ENCODE measurements at places on chromosomes 7 and 10. TPM values are rescaled to one million over a fixed set of nuclear protein-coding genes. Genes with fewer than 3 reads are reported as not detected.

DNA sequence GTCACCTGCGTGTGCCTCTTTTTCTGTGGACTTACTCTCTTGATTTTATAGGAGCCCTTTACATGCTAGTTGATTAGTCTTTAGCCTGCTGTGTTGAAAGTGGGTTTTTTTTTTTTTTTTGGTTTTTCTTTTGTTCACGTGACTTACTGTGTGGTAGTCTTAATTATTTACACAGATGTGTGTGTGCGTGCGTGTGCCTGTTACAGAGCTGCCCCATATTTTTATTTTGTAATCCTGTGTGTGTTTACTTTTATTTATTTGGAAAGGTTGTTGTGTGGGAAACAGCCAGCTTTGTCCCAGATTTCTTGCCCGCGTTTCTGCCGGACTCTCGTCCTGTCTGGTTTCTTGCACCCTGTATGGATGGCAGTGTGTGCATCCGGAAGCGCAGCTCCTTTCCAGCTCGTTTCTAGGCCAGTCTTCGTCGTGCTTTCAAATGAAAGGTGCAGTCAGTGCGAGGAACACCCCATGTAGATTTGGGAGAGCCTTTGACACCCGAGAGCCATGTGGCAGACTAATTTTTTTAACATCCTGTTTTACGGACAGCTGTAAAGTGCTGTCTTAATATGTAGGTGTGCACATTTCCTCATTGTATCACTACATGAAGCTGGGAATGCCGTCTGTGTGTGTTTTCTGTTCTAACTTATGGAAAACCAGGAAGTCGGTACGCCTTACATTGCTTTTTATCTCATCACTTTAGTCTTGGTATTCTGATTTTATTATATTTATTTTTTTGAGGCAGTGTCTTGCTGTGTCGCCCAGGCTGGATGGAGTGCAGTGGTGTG, 55.6 kb downstream of the DNAJB6 start:
- H3K27me3 ChIP-seq, result no peaks in the 10 kb centered on the region
- DNase-seq, result no peak
- H3K36me3 ChIP-seq, result peaks cover 46% of the 10 kb centered on the region
- no peak overlapping the region for H3K27ac ChIP-seq
- H3K4me1 ChIP-seq, result peaks cover 31% of the 10 kb centered on the region

- H3K27ac ChIP-seq, result no peak overlapping the region
- H3K36me3 ChIP-seq, result no peaks in the 10 kb centered on the region
- H3K27me3 ChIP-seq, result peaks cover 66% of the 10 kb centered on the region
- DNase-seq, result no peak
- no peak overlapping the region for H3K4me3 ChIP-seq
- H3K4me1 ChIP-seq, result peaks cover 4% of the 10 kb centered on the region
Measured at GRCh38 chr10:129966370-129966888, 2.4 kb upstream of the EBF3 start.

DNA sequence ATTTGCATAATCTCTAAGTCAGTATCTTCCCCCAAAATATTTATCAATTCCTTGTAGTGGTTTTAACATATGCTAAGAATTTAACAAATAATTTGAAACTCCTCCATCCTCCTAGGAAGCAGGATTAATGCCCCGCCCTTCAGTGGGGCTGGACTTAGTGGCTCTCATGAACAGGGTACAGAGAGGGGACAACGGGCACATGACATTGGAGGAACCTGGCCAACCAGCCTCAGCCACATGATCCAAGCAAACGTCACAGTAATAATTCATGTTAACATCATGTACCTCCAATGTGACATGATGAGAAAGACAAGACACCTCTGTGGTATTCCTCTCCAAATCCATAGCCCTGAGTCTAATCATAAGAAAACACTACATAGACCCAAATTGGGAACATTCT, 50.5 kb downstream of the NUDCD3 start:
- no peaks in the 10 kb centered on the region for H3K27me3 ChIP-seq
- peaks cover 18% of the 10 kb centered on the region for H3K4me1 ChIP-seq
- peaks cover 31% of the 10 kb centered on the region for H3K36me3 ChIP-seq
- no peak for DNase-seq
- no peak overlapping the region for H3K27ac ChIP-seq

- no peak overlapping the region for H3K27ac ChIP-seq
- H3K36me3 ChIP-seq, result peaks cover 5% of the 10 kb centered on the region
- H3K4me1 ChIP-seq, result peaks cover under 1% of the 10 kb centered on the region
- H3K4me3 ChIP-seq, result no peak overlapping the region
- no peak for DNase-seq
Measured at GRCh38 chr7:107441581-107442422, 28.1 kb upstream of the GPR22 start.

- DNase-seq, result peak; percentile 25
- H3K27ac ChIP-seq, result peak overlapping the region; percentile 92
- H3K4me3 ChIP-seq, result peak overlapping the region; percentile 93
- H3K27me3 ChIP-seq, result no peaks in the 10 kb centered on the region
Measured at GRCh38 chr10:31320550-31321211, 1.7 kb downstream of the ZEB1 start.

GRCh38 chr10:30200017-30200415, 140.6 kb upstream of the JCAD start:
- no peak overlapping the region for H3K4me3 ChIP-seq
- peaks cover 47% of the 10 kb centered on the region for H3K27me3 ChIP-seq
- H3K36me3 ChIP-seq, result no peaks in the 10 kb centered on the region
- no peak overlapping the region for H3K27ac ChIP-seq
- DNase-seq, result no peak

DNA sequence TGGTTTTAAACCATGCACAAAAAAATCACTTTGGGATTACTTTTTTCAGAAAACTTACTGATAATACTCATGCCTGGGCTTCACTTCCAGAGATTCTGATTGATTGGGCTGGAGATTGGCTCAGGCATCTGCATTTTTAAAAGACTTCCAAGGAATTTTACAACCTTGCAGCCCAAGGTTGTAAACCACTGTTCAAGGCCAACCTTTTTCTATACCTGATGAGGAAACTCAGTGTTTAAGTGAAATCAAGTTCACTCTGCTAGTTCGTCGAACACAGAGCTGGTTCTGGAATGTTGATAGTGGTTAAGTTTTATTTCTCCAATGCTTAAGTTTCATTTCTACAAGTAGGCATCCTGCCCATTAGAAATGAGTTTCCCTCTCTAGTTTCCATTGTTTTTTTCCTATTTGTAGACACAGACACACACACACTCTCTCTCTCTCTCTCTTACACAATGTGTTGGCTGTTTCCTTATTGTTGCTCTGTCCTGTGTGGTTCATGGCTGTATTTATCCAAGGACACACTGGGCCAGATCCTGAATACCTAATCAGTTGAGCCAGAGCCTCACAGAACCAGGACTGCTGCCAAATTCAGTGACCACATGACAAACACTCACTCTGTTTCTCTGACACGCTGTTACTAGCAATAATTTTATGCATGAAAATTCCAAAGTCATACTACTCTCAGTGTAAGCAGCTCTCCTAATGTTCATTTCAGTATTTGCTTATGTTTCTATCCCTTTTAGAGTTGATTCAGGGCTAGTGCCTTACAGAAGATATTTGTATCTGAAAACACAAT, 3.7 kb upstream of the IFIT1B start:
- H3K27ac ChIP-seq, result no peak overlapping the region
- H3K4me1 ChIP-seq, result peaks cover 3% of the 10 kb centered on the region
- H3K27me3 ChIP-seq, result peaks cover 30% of the 10 kb centered on the region
- no peaks in the 10 kb centered on the region for H3K36me3 ChIP-seq
- DNase-seq, result no peak
- no peak overlapping the region for H3K4me3 ChIP-seq

GRCh38 chr7:100157334-100158228, 942 bp downstream of the TRAPPC14 start:
- no peaks in the 10 kb centered on the region for H3K27me3 ChIP-seq
- H3K27ac ChIP-seq, result peak overlapping the region; percentile 55
- H3K4me3 ChIP-seq, result peak overlapping the region; percentile 77
- peaks cover 33% of the 10 kb centered on the region for H3K36me3 ChIP-seq
- no peak for DNase-seq
- peaks cover 29% of the 10 kb centered on the region for H3K4me1 ChIP-seq

GRCh38 chr7:5603241-5604140, 178.0 kb downstream of the RNF216 start:
- no peaks in the 10 kb centered on the region for H3K4me1 ChIP-seq
- no peaks in the 10 kb centered on the region for H3K27me3 ChIP-seq
- peaks cover 2% of the 10 kb centered on the region for H3K36me3 ChIP-seq

- no peak overlapping the region for H3K27ac ChIP-seq
- no peaks in the 10 kb centered on the region for H3K36me3 ChIP-seq
- H3K27me3 ChIP-seq, result peaks cover 2% of the 10 kb centered on the region
- H3K4me1 ChIP-seq, result peaks cover 47% of the 10 kb centered on the region
Measured at GRCh38 chr7:150434240-150434639, 16.2 kb upstream of the GIMAP8 start.

DNA sequence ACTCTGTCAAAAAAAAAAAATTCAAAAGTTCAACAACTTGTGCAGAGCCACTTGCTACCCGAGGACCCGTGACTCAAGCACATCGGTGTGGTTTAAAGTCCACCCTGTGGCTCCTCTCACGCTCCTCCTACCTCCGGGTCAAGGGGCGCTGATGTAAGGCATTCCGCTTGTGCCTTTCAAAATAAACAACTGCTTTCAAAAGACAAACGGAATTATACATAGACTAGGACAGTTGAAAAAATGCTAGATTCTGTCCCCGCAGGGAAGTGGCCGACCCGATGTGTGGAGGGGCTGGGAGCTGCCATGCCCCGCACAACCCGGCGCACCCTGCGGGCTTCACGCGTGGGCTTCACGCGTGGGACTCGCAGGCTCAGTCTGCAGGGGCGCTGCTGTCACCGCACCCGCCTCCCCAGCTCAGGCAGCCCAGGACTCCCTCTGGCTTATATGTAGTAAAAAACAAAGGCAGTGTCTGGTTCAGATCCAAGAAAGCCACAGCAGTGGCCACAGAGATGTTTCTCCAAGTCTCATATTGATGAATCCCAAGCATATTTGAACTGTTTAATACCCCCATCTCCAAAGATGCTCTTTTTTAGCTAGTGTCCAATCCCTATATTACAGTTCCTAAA, 239.7 kb upstream of the INHBA start:
- DNase-seq, result no peak
- H3K27me3 ChIP-seq, result peaks cover 22% of the 10 kb centered on the region
- H3K27ac ChIP-seq, result no peak overlapping the region
- H3K4me3 ChIP-seq, result no peak overlapping the region
- H3K4me1 ChIP-seq, result peaks cover 15% of the 10 kb centered on the region
- H3K36me3 ChIP-seq, result no peaks in the 10 kb centered on the region

- H3K27ac ChIP-seq, result no peak overlapping the region
- H3K4me3 ChIP-seq, result no peak overlapping the region
- H3K36me3 ChIP-seq, result no peaks in the 10 kb centered on the region
- DNase-seq, result no peak
Measured at GRCh38 chr7:25272265-25272664, 44.0 kb upstream of the NPVF start.

DNA sequence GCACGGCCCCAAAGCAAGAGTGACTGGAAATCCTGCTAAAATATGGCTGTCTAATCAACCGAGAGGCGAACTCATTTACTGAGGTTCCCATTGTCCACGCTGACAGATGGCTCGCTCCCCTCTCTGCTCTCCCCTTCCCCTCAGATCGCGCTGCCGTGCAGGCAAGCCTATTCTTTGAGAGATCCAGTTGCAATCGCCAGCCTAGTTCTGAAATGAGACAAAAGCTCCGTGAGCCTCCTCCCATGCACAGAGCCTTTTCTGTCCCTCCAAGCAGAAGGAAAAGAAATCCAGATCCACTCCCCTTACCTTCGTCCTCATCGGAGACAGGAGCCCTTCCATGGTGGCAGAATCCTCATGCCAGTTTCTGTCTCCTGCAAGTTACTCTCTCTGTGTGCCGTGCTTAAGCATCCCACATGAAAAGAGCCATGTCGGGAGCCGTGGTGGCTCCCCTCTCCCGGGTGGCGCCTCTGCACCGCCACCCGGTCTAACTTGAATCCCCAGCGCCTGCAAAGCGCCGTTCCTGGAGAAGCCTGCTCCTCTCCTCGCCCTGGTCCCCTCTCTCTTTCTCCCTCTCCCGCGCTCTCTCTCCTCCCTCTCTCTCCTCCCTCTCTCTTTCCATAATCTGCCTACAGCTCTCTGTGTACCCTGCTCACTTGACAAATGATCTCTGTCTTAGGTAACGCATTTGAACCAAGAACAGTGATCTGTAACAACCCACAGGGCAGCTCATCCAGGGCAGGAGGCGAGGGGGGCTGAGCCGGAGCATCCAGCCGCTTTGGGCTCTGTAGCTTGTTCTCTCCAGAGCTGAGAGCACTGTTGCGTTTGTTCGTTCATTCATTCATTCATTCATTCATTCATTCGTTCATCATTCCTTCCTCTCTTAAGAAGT, 156.8 kb downstream of the FRMD4A start:
- H3K36me3 ChIP-seq, result no peaks in the 10 kb centered on the region
- DNase-seq, result no peak
- peaks cover 8% of the 10 kb centered on the region for H3K4me1 ChIP-seq
- H3K27ac ChIP-seq, result no peak overlapping the region
- peak overlapping the region; percentile 59 for H3K4me3 ChIP-seq

- peak overlapping the region; percentile 74 for H3K27ac ChIP-seq
- DNase-seq, result no peak
- peaks cover 21% of the 10 kb centered on the region for H3K4me1 ChIP-seq
- peak overlapping the region; percentile 72 for H3K4me3 ChIP-seq
- H3K36me3 ChIP-seq, result peaks cover 2% of the 10 kb centered on the region
Measured at GRCh38 chr10:47165168-47165710, 134.8 kb upstream of the GDF10 start.

DNA sequence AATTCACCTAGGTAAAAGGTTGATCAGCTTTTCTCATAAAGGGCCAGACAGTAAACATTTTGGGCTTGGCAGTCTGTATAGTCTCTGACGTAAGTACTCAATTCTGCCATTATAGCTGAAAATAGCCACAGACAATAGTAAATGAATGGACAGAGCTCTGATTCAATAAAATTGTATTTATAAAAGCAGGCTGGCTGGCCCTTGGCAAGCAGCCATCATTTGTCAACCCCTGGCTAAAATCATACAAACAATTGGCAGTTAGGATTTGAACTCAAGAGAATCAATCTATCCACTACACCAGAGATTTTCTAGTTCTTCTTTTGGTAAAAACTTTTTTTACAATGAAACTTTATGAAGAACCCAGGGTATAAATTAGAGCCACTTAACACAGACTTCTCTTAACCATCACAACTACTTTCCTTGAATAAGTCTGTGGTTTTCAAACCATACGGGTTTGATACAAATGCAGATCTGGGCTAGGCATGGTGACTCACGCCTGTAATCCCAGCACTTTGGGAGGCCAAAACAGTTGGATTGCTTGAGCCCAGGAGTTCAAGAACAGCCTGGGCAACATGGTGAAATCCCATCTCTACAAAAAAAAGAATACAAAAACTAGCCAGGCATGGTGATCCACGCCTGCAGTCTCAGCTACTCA, 124.5 kb downstream of the SLC16A9 start:
- no peaks in the 10 kb centered on the region for H3K36me3 ChIP-seq
- no peaks in the 10 kb centered on the region for H3K27me3 ChIP-seq
- DNase-seq, result no peak
- no peak overlapping the region for H3K4me3 ChIP-seq
- H3K4me1 ChIP-seq, result no peaks in the 10 kb centered on the region

Gene PON1
- not detected for total RNA-seq

Gene PPP1R3A
- total RNA-seq, result not detected

Gene MAT1A
- not detected for total RNA-seq

Gene ITPRID1
- not detected for total RNA-seq

Gene OR9A4
- total RNA-seq, result not detected

Gene TCAF2
- total RNA-seq, result 38.6 TPM

Gene ZNF25
- total RNA-seq, result 9.0 TPM

Gene NUTM2D
- total RNA-seq, result 2.7 TPM

Gene MARVELD1
- 6.5 TPM for total RNA-seq

All from activated T-helper 2 cell treated with anti-CD3 and anti-CD28 coated beads, Interferon-gamma antibody, Interleukin-2, Interleukin-4, amounts not matched to agents 10 μg/mL and 5 μg/mL and 100 μg/mL, durations not matched to agents 14 hours and 24 hours and 36 hours (primary cell).